Upper lobe of right lung (tissue), 1 donor: ENCODE measurements at places on chromosomes 5 and 9. TPM values are rescaled to one million over a fixed set of nuclear protein-coding genes. Genes with fewer than 3 reads are reported as not detected.

- H3K4me1 ChIP-seq: no peaks in the 10 kb centered on the region
- no peak for DNase-seq
- H3K27me3 ChIP-seq: peaks cover 5% of the 10 kb centered on the region
- H3K4me3 ChIP-seq: no peak overlapping the region
- no peak overlapping the region for H3K27ac ChIP-seq
Observed at GRCh38 chr5:31596354-31596753, 42.6 kb upstream of the PDZD2 start.

GRCh38 chr5:167574464-167574863, 717.0 kb upstream of the WWC1 start:
- H3K4me3 ChIP-seq: no peak overlapping the region
- peaks cover 10% of the 10 kb centered on the region for H3K4me1 ChIP-seq
- no peak for DNase-seq
- no peaks in the 10 kb centered on the region for H3K36me3 ChIP-seq
- peaks cover 60% of the 10 kb centered on the region for H3K27me3 ChIP-seq

GRCh38 chr9:5499157-5499556, 11.2 kb upstream of the PDCD1LG2 start:
- no peaks in the 10 kb centered on the region for H3K36me3 ChIP-seq
- DNase-seq: no peak
- H3K27me3 ChIP-seq: no peaks in the 10 kb centered on the region
- peak overlapping the region; percentile 82 for H3K27ac ChIP-seq

GRCh38 chr5:129359450-129359849, 100.6 kb upstream of the ADAMTS19 start:
- H3K27ac ChIP-seq: no peak overlapping the region
- no peak overlapping the region for H3K4me3 ChIP-seq
- H3K27me3 ChIP-seq: no peaks in the 10 kb centered on the region
- H3K36me3 ChIP-seq: no peaks in the 10 kb centered on the region
- DNase-seq: no peak
- no peaks in the 10 kb centered on the region for H3K4me1 ChIP-seq

DNA sequence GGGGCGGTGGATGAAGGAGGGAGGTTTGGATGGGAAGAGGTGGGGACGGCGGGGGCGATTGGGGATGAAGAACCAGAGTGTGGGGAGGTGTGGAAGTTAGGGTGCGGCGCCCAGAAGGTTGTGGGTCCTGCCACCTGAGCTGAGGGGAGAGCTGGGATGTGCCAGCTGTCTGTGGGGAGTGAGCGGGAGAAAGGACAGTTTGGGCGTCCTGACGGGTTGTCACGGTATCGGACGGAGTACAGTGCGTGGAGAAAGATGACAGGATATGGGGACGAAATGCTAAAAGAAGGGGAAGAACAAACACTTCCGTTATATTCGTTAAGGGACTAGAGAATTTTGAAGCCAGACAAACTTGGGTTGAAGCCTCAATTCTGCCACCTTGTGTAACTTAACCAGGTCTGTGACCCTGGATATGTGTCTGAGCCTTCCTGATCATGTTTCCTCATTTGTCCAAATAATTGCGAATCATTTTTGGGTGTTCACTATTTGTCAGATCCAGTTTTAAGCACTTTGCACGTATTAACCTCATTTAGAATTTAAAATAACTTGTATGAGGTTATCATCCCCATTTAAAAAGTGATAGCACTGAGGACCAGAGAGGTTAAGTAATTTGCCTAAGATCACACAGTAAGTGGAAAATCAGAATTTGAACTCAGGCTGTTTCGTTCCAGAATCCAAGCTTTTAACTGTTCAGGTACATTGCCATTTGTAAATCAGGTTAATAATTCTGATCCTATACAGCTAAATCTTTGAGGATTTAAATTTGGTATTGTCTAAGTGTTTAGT, 689 bp downstream of the CNTRL start:
- H3K4me3 ChIP-seq: peak overlapping the region; percentile 77
- DNase-seq: no peak
- no peaks in the 10 kb centered on the region for H3K36me3 ChIP-seq
- H3K27ac ChIP-seq: peak overlapping the region; percentile 88

- H3K27me3 ChIP-seq: no peaks in the 10 kb centered on the region
- no peak overlapping the region for H3K27ac ChIP-seq
- no peak for DNase-seq
- no peak overlapping the region for H3K4me3 ChIP-seq
Observed at GRCh38 chr5:13643196-13643595, 301.3 kb downstream of the DNAH5 start.

DNA sequence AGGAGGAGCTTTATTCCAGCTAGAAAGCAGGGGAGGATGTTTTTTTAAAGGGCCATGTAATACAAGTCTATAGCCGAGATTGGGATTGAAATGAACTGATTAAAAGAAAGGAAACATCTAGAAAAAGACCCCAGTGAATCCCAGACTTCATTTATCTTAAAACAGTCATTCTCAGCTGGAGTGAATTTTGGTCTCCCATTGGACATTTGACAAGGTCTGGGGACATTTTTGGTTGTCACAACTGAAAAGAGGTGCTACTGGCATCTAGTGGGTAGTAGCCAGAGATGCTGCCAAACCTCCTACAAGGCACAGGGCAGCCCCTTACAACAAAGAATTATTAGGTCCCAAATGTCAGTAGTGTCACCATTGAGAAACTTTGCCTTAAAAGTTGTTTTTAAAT, 16.3 kb upstream of the SPINK4 start:
- no peak overlapping the region for H3K4me3 ChIP-seq
- DNase-seq: no peak

Gene WNT8A
- total RNA-seq: not detected

Gene TUSC1
- total RNA-seq: 15.0 TPM

Gene PCBD2
- total RNA-seq: 11.2 TPM

Gene BHMT2
- total RNA-seq: 4.7 TPM

Gene NTRK2
- total RNA-seq: 0.98 TPM
